ENCODE measurements at places on chromosomes 3 and 15. TPM values are rescaled to one million over a fixed set of nuclear protein-coding genes. Genes with fewer than 3 reads are reported as not detected.

- no peak for DNase-seq
Observed at GRCh38 chr3:31289584-31289983, 243.1 kb upstream of the STT3B start.

GNAI2 gene
- polyA plus RNA-seq, result 203 TPM

COLQ gene
- polyA plus RNA-seq, result 6.3 TPM

CTDSPL gene
- 110 TPM for polyA plus RNA-seq

DNA sequence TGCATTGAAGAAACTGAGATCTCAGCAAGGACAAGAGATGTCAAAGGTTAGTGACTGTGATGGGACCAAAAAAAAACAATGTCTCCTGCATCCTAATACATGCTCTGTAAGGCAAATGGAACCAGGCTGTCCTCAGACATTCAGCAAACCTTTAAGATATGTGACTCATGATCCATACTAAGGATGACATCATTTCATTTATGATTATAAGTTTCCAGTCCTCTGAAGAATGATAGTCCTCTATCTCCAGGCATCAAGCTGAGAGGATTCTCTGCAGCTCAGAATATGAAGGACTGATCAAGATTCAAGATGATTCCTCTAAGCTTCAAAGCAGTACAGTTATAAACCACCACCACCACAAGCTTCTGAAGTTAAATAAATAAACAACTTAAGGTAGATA lies 47.6 kb downstream of the SSR3 start:
- DNase-seq, result no peak

TTC21A gene
- polyA plus RNA-seq, result 10.9 TPM

GRCh38 chr3:107082527-107082926 lies 294.7 kb upstream of the CCDC54 start:
- no peak for DNase-seq

ANKRD34C gene
- 0.09 TPM for polyA plus RNA-seq

DNA sequence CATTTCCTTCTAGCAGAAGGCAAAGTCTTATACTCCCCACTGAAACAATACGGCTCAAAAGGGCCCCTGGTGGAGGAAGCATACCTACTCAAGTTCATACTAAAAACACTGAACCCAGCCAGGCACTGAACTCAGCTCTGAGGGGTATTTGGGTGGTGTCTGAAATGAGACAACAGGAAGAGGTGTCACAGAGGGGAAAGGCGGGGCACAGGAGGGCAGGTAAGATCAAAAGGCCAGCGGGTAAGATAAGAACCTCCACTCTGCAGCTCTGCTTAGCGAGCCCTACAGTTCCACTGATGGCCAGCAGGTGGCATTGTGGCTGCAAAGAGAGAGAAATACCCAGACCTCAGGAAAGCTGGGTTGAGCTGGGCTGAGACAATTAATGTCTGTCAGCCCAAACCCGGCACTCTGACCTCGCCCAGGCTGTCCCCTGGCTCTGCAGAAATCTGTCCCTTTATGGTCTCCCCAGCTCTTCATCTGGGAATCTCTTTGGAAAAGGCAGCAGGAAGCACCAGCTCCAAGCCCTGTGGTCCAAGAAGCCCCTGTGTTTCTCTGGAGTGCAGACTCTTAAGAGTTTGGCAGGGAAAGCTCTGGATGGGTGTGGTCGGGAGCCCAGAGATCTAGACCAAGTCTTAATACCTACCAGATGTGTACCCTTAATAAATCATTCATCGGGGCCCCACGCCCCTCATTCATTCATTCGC lies 8.4 kb downstream of the MFGE8 start:
- no peak for DNase-seq

ANKUB1 gene
- polyA plus RNA-seq, result not detected

DNA sequence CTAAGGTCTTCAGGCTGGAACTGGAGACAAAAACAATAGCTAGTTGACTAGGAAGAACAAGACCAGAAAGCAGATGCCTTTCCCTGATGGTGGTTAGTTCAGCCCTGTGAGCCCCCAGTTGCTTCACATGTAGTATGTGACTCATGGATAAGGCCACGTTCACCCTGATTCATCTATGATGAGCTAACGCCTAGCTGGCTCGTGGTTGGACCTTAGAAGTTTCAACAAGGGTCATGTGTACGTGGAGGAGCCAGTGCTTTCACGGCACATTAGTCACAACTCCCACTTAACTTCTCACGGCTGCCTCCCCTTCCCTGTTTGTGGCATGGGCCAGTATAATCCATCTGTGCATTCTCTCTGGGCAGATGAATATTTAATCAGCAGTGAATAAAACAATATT lies 20.6 kb downstream of the COL8A1 start:
- DNase-seq, result no peak

SERPINI1 gene
- 43.2 TPM for polyA plus RNA-seq

- no peak for DNase-seq
Observed at GRCh38 chr3:140521751-140522445, 156.0 kb upstream of the TRIM42 start.

DNA sequence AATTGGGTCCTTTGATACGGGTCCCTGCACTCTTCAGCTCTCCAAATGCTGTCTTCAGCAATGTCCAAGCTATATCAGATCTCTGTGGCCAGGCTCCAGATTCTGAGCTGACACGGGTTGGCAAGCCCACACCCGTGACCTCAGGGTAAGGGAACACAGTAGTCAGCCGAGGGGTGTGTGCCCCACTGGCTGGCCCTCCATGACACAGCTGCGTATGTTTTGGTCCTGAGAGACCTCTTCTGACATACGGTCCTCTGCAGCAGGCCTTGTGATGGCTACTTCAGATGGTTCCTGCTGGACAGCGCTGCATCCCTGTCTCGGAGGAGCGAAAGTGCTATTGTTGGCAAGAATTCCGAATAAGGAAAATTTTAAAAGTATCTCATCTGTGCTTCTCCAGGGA lies 85.2 kb upstream of the ADAMTS17 start:
- DNase-seq, result no peak

- no peak for DNase-seq
Observed at GRCh38 chr15:73602446-73602843, 30.7 kb downstream of the NPTN start.

FAM240A gene
- polyA plus RNA-seq, result 0.08 TPM

EXD1 gene
- not detected for polyA plus RNA-seq

DNA sequence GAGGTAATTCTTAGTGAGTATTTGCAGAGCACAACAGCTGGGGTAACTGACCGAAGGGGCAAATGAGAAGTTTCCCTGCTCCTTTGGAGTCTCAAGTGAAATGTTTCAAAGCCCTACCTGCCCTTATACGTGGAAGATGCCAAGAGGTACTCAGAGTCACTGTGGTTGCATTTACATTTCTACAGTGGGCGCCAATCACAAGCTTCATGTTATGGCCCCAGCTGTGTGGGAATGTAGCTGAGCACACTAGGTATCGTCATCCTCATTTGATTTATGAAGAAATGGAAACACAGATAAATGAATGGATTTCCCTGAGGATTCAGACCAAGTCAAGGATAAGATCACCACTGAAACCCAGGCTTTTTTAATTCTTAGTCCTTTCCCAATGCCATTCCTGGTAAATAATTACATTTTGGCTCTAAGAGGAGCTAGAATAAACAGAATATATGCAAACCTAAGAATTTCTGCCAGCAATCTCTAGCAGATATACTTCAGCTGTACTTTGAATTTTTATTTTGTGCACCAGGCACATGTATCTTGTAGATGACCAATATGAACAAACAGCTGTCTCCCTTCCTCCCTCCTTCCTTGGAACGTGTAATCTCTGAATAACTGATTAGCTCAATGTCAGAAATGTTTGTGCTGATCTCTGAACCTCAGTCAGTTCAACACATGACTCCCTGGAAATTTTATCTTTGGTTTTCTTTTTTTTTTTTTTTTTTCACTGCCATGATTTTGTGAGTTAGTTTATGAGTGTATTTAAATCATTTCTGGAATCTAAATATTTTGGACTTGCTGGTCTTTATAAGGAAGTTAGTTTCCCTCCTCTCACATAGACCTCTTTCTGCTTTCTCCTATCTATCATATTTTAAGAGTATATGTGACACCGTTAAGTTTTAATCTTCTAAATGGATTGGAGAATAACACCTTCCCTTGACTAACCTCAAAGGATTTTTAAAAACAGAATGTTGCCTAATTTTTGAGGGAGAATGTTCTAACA lies 69.2 kb downstream of the MAP2K5 start:
- peak; percentile 19 for DNase-seq

DNA sequence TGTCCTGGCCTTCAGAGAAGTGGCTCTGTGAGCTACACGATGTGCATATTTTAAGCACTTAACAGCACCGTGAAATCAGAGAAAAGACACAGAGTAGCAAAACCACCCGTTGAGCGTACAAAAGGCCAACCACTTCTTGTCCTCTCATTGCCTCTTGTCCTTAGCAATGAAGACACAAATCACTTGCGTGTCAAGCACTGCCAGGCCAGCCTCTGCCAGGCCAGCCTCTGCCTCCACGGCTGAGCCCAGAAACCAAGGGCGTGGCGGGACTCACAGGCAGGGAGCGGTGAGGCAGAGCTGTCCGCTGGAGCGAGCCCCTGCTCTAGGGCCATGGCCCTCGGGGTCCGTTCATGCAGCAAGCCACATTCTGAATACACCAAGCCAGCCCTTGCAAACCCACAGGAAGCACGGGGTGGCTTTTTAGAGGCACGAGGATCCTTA lies 4.0 kb downstream of the MUC4 start:
- DNase-seq, result no peak

CPNE9 gene
- polyA plus RNA-seq, result 0.13 TPM

ST8SIA2 gene
- polyA plus RNA-seq, result 5.7 TPM

ATP13A3 gene
- 117 TPM for polyA plus RNA-seq

GRCh38 chr15:39312984-39313383 lies 267.9 kb upstream of the THBS1 start:
- no peak for DNase-seq

GRCh38 chr3:94990952-94991705 lies 928.3 kb downstream of the NSUN3 start:
- DNase-seq, result no peak

GRCh38 chr15:27336676-27337075 lies 365.7 kb downstream of the GABRG3 start:
- no peak for DNase-seq

- DNase-seq, result no peak
Observed at GRCh38 chr3:4720316-4721075, 227.3 kb downstream of the ITPR1 start.

PRR20G gene
- not detected for polyA plus RNA-seq

CHST14 gene
- polyA plus RNA-seq, result 42.8 TPM

DNA sequence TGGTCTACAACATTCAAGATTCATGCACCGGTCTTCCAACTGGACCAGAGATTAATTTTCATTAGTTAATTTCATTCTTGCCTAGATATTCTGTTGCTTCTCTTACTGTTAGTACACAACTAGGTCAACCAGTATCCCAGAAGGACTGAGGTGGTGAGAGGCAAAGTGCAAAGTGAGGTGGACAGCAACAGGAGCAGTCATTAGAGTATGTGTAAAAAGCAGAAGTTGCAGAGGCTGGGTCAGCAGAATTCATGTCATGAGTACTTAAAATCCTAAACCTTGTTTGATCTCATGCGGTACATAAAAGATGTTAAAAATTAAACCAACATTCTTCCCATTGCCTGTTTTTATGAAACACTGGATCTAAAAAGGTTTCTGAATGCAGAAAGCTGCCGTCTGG lies 46.7 kb downstream of the PARP14 start:
- no peak for DNase-seq

DCUN1D1 gene
- polyA plus RNA-seq, result 45.9 TPM

ZNF770 gene
- 76.4 TPM for polyA plus RNA-seq

- DNase-seq, result no peak
Observed at GRCh38 chr15:98728082-98728810, 79.9 kb downstream of the IGF1R start.

DOCK3 gene
- 1.1 TPM for polyA plus RNA-seq

DNA sequence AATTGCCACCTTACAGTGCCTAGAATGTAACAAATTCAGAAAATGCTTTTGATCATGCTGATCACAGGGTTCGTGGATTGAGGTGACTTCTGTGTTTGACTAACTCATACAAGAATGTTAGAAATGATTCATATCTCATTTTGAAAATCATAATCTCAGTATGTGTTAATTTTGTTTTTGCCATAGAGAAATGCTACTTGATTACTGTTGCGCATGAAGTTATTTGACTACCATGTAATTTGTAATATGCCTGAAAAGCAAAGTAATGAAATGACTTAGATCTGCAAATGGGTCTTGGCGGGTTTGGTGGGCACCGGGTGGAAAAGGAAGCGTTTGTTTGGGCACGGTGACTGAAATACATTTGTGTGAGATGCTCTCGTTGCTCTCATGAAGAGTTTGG lies 173.6 kb upstream of the BHLHE40 start:
- DNase-seq, result no peak

DNA sequence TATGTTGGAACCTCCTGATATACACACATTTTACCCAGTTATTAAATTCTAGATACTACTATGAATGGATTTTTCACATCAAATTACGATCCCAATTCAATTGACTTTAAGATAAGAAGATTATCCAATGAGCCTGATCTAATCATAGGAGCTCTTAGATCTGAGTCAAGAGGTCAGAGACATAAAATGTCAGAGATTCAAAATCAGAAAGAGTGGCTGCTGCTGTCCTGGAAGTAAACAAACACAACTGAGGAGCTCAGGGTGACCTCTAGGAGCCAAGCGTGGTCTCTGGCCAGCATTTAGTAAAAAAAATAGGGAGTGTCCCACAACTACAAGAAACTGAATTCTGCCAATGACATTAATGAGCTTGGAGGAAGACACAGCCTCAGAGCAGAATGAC lies 557.1 kb upstream of the CBLB start:
- no peak for DNase-seq

DNA sequence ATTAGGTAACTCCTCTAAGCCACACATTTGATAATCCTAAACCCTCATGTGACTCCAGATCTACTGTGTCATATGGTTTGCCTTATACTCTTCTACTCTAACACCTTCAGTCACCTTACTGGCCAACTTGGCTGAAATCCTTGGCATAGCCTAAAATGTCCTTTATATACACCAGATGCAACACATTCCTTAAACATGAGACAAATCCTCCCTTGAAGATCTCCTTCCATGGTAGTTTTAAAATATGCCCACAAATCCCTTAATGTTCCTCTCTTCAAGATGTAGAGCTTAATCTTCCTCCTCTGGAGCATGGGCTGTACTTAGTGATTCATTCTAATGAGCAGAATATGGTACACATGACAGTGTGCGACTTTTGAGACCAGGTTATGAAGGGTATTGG lies 238.9 kb downstream of the SUCLG2 start:
- DNase-seq, result no peak

- DNase-seq, result no peak
Observed at GRCh38 chr15:55770261-55770660, 27.3 kb upstream of the PRTG start.

DNA sequence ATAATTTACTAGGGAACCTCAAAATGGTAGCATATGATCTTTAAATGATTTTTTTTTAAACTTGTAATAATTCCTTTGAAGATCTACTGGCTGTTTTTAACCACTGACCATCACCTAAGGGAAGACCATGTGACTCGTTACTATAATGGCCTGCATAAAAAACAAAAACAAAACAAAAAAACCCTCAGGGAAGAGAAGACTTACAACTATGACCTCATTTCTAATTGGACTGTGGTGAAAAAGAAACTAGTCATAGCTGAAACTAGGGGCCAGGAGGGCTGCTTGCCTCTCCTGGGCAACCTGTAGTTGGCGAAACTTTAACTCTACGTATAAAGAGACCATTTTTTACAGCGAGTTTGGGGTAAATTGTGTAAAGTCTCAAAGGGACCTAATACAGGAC lies 23.0 kb downstream of the PAQR9 start:
- no peak for DNase-seq

REC114 gene
- polyA plus RNA-seq, result not detected

GRCh38 chr15:93270937-93271467 lies 182.0 kb upstream of the RGMA start:
- DNase-seq, result no peak

GRCh38 chr3:39272191-39272590 lies 7.6 kb downstream of the CX3CR1 start:
- DNase-seq, result no peak

Data from right renal pelvis (tissue), 4 donors.